ENCODE measurements at places on chromosomes 7 and 10.

DNA sequence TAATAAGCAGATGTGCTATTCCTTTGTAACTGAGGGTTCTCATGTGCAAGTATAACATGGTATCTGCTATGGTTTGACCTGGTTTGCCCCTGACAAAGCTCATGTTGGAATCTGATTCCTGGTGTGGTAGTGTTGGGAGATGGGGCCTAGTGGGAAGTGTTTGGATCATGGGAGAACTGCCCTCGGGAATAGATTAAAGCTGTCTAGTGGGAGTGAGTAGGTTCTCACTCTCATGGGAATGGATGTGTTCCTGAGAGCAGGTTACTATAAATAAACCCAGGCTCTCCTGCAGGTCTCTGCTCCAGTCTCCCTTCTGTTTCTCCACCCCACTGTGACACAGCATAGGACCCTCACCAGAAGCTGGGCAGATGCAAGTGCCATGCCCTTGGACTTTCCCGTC lies 97.7 kb downstream of the ATE1 start:
- no peak for DNase-seq

DNA sequence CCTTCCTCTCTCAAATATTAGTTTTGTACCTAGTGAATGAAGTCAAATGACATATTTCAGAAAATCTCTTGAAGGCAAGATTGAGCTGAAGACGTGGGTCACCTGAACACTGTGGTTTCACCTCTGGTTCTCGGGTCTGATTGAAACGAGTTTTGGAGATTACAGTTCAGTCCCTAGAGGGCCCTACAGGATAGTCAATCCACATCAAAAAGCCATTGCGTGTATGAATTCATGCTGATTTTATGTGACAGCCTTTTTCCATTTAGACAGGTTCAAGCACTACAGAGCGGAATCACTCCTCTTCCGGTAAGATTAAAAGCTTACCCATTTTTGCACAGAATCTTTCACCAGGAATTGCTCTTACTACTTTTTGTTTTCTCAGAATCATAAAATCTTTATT lies 62.2 kb downstream of the VIM start:
- peak; percentile 86 for DNase-seq

DNA sequence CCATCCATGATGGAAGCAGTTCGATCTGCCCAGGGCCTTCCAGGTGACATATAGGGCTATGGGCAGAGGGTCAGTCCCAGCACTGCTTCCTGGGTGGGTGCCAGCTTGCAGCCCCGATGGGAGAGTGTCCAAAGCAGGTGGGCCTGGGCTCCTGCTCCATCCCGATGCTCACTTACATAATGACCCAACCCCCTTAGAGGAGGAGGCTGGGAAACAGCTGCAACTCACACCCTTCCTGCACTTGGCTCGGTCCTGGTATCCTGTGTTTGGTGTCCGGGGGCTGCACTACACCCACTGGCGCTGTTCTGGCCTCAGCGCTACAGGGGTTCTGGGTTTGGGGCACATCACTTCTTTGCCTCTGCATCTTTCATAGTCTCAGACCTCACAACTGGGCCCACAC lies 58.5 kb downstream of the PKD1L1 start:
- DNase-seq, result no peak

DNA sequence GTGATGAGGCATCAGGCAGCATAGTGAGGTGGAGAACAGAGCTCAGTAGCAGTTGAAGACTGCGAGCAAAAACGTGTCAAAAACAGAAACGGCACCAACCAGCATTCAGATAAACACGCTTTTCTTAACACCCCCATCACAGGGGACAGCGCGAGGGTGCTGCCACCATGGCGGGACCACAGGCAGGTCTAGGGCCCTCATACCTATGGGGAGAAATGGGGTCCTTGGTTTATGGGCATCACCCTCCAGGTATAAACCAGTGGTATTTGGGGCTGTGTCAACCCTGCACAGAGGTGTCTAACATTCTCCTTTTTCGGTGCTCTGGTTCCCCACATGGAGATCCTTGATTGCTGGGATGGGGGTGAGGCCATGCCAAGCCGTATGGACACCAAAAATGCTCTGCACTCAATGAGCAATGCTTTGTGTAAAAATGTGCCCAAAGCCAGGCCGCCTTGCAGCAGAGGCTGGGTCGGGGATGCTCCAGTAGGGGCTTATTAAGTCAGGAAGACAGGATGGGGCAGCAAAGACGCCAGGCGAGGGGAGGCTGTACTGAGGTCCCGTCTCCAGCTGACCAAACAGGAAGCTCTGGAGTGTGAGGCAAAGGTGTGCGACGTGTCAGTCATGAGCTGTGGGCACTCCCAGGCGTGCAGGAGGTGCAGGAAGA lies 191.5 kb downstream of the WDR37 start:
- DNase-seq, result no peak

- no peak for DNase-seq
These were observed 58.9 kb downstream of the NAMPT start for GRCh38 chr7:106225856-106226255.

DNA sequence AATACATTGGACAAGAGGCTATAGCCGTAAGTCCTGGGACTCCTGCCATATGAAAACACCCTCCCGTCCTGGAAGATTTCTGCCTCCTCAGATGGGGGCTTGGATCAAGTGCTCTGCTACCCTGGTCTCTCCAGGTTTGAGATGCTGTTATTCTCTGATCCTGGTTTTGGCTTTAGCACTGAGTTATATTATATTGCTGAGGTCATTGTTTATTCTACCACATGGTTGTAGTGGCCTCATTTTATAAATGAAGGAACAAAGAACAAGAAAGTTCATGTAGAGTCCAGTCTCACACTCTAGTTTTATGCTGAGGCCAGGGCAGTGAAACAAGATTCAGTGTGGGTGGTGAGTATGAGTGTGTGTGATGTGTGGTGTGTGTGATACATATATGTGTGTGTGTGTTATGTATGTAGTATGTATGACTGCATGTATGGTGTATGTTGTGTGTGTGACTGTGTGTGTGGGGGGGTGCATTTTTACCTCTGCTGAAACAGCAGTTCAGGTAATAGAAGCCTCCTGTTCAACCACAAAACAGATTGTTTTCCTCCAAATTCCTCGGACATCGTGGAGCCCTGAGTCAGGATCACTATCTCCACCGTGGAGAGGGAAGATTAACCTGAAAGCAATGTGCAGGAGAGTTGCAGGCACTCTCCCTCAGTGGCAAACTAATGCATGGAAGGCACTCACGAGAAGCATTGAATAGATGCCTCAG lies 80.7 kb downstream of the C7orf25 start:
- DNase-seq, result no peak

- DNase-seq, result no peak
These were observed 41.6 kb downstream of the SLC16A9 start for GRCh38 chr10:59668096-59668495.

GRCh38 chr7:24135003-24135817 lies 148.8 kb upstream of the NPY start:
- peak; percentile 28 for DNase-seq

DNA sequence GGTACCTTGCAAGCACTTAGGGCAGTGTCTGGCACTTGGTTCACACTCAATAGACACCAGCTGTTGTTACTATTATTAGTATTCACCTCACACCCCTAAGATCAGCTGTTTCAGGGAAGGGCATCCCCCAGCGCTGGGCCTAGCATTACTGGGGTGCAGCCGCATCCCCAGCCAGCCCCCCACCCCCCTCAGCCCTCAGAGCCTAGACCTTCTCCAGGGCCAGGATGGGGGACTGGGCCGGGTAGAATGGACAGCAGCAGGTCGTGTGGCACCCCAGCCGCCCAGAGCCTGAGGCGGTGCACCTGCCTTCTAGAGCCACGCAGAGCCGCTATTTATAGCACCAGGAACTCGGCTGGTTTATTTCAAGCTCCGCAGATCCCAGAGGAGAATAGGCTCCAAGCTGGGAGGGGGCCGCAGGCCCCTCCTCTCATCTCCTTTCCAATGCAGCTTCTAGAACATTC lies 60.5 kb downstream of the GTF2IRD1 start:
- no peak for DNase-seq
